Esophagus (tissue), 2 donors: ENCODE measurements at places on chromosomes 7 and 10. TPM values are rescaled to one million over a fixed set of nuclear protein-coding genes. Genes with fewer than 3 reads are reported as not detected.

The TSPAN13 gene
- 10.8 TPM for polyA plus RNA-seq

The DKK1 gene
- 0.41 TPM for polyA plus RNA-seq

The EIF4EBP2 gene
- 18.7 TPM for polyA plus RNA-seq

The GJD4 gene
- not detected for polyA plus RNA-seq

The HMX2 gene
- polyA plus RNA-seq: 0.08 TPM

The TMEM140 gene
- polyA plus RNA-seq: 1.9 TPM

The CLIP2 gene
- 6.3 TPM for polyA plus RNA-seq

The GPNMB gene
- 30.6 TPM for polyA plus RNA-seq

The PON1 gene
- polyA plus RNA-seq: not detected

The MYPN gene
- not detected for polyA plus RNA-seq

The PNPLA8 gene
- 13.7 TPM for polyA plus RNA-seq

The ADGRA1 gene
- polyA plus RNA-seq: 0.01 TPM

The SAP25 gene
- 3.3 TPM for polyA plus RNA-seq

The LRRC4 gene
- 1.9 TPM for polyA plus RNA-seq

The MAGI2 gene
- 0.67 TPM for polyA plus RNA-seq

The NXPH1 gene
- 0.02 TPM for polyA plus RNA-seq

The RPEL1 gene
- 0.02 TPM for polyA plus RNA-seq

The HMX3 gene
- polyA plus RNA-seq: not detected

The CYP3A7 gene
- polyA plus RNA-seq: 0.02 TPM

The TIAL1 gene
- polyA plus RNA-seq: 55.1 TPM

The OR2A42 gene
- 0.02 TPM for polyA plus RNA-seq

The CYP26C1 gene
- polyA plus RNA-seq: 0.02 TPM

The TBL2 gene
- 13.7 TPM for polyA plus RNA-seq

The FAM25G gene
- polyA plus RNA-seq: 123 TPM

The VPS37D gene
- polyA plus RNA-seq: 0.45 TPM

The NACAD gene
- 0.37 TPM for polyA plus RNA-seq

The CHAT gene
- not detected for polyA plus RNA-seq

The TSPAN12 gene
- polyA plus RNA-seq: 2.4 TPM

The PDGFA gene
- polyA plus RNA-seq: 5.5 TPM

The HSPA12A gene
- polyA plus RNA-seq: 1.7 TPM

The CXCL12 gene
- polyA plus RNA-seq: 4.1 TPM

The ODAD2 gene
- polyA plus RNA-seq: 0.31 TPM

The CCDC146 gene
- polyA plus RNA-seq: 11.9 TPM

The SNCG gene
- polyA plus RNA-seq: 74.0 TPM

The ELOVL3 gene
- polyA plus RNA-seq: 0.02 TPM

The LRRC17 gene
- polyA plus RNA-seq: 0.27 TPM

The CCL24 gene
- polyA plus RNA-seq: not detected

The ITGB8 gene
- polyA plus RNA-seq: 4.2 TPM

The STEAP4 gene
- polyA plus RNA-seq: 6.2 TPM

The TBX20 gene
- polyA plus RNA-seq: not detected

The KCP gene
- polyA plus RNA-seq: 5.5 TPM

The ZNF680 gene
- 5.3 TPM for polyA plus RNA-seq

The SEMA3C gene
- 3.4 TPM for polyA plus RNA-seq

The SLC18A2 gene
- 0.39 TPM for polyA plus RNA-seq

The SHH gene
- polyA plus RNA-seq: 0.01 TPM
